ENCODE measurements at places on chromosomes 4 and X. TPM values are rescaled to one million over a fixed set of nuclear protein-coding genes. Genes with fewer than 3 reads are reported as not detected.

DNA sequence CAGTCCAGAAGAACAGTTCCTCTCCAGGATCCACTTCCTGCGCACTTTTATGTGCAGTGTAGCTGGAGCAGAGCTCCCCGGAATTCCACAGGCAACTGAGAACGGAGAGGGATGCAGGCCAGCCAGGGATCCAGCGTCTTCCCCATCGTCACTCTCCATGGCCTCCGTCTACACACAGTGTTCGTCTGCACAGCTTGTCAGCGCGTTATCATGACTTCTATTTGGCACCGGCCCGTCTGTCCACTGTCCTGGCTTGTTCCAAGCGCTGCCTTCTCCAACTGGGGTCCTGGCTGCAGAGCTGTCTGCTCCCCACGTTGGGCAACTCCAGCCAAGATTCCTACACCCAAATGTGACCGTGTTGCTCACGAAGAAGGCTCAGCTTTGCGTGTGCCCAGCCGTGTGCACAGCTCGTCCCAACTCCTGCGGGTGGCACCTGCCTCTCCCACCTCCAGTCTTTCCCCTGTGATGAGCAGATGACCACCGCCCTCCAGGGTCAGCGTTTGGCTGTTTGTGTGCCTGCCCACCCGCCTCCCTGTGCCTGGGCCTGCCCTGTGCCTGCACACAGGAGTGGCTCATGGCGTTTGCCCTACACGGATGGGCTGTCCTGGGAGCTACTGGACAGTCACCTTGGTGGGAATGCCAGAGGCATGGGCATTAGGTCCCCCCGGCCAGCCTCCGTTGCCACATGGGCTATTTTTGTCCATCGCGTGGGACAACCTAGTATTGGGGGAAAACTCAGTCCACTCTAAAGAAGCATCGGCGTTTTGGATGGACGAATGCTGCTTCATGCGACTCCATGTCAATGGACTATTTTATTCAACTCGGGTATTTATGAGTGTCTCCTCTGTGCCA, 2.2 kb upstream of the CTBP1 start:
- peaks cover 6% of the 10 kb centered on the region for H3K36me3 ChIP-seq
- H3K27me3 ChIP-seq = no peaks in the 10 kb centered on the region
- peak; percentile 2 for DNase-seq

- DNase-seq = no peak
- no peaks in the 10 kb centered on the region for H3K27me3 ChIP-seq
- peaks cover 34% of the 10 kb centered on the region for H3K4me1 ChIP-seq
- no peaks in the 10 kb centered on the region for H3K36me3 ChIP-seq
Observed at GRCh38 chr4:52507774-52508173, 151.3 kb downstream of the USP46 start.

DNA sequence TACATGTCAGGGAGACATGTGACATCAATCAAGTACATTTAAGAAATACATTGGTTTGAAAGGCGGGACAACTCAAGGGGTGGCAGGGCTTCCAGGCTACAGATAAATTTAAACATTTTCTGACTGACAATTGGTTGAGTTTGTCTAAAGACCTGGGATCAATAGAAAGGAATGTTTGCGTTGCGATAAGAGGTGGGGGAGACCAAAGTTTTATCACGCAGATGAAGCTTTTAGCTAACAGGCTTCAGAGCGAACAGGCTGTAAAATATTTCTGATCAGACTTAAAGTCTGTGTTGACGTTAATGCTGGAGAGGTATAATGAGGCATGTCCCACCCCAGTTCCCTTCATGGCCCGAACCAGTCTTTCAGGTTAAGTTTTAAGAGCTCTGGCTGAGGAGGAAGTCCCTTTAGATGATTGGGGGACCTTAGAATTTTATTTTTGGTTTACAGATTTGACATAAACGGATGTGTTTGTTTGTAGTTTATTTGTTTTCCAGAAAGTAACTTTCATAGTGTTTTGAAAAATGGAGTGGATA, 346.7 kb upstream of the RASGEF1B start:
- H3K27me3 ChIP-seq = no peaks in the 10 kb centered on the region
- H3K36me3 ChIP-seq = no peaks in the 10 kb centered on the region
- H3K27ac ChIP-seq = no peak overlapping the region
- peak; percentile 60 for DNase-seq

GRCh38 chr4:37728064-37728463, 41.9 kb upstream of the RELL1 start:
- no peak overlapping the region for H3K4me3 ChIP-seq
- H3K4me1 ChIP-seq = no peaks in the 10 kb centered on the region
- H3K36me3 ChIP-seq = no peaks in the 10 kb centered on the region
- DNase-seq = no peak
- H3K27ac ChIP-seq = no peak overlapping the region

- H3K27me3 ChIP-seq = no peaks in the 10 kb centered on the region
- no peak for DNase-seq
- H3K27ac ChIP-seq = no peak overlapping the region
- H3K4me3 ChIP-seq = no peak overlapping the region
Observed at GRCh38 chr4:77849278-77849965, 13.2 kb upstream of the MRPL1 start.

DNA sequence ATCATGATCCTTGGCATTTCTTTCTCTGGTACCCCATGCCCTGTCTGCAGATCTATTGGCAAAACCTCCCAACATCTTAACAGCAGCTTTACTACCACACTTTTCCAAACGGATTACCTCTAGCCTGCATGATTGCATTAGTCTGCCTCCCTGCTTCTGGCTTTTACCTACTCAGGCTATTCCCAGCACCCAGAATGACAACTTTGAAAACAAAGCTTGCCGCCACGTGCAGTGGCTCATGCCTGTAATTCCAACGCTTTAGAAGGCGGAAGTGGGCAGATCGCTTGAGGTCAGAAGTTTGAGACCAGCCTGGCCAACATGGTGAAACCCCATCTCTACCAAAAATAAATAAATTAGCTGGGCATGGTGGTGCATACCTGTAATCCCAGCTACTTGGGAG, 60.2 kb downstream of the UBE2K start:
- no peak for DNase-seq
- H3K36me3 ChIP-seq = peaks cover 67% of the 10 kb centered on the region
- H3K4me3 ChIP-seq = no peak overlapping the region
- no peaks in the 10 kb centered on the region for H3K27me3 ChIP-seq

GRCh38 chr4:25096981-25097443, 63.2 kb downstream of the SEPSECS start:
- no peaks in the 10 kb centered on the region for H3K36me3 ChIP-seq
- H3K4me3 ChIP-seq = no peak overlapping the region
- no peak overlapping the region for H3K27ac ChIP-seq
- DNase-seq = no peak

- H3K27me3 ChIP-seq = no peaks in the 10 kb centered on the region
- DNase-seq = no peak
- no peak overlapping the region for H3K27ac ChIP-seq
- H3K36me3 ChIP-seq = no peaks in the 10 kb centered on the region
Observed at GRCh38 chr4:2180410-2180809, 61.5 kb downstream of the HAUS3 start.

DNA sequence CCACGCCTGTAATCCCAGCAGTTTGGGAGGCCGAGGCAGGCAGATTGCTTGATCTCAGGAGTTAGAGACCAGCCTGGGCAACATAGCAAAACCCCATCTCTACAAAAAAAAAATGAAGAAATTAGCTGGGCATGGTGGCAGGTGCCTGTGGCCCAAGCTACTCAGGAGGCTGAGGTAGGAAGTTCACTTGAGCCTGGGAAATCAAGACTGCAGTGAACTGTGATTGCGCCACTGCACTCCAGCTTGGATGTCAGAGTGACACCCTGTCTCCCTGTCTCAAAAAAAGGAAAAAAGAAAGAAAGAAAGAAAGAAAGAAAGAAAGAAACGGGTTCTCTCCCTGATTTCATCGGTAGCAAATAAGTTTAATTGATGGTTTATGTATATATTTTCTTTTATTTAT, 64.6 kb upstream of the ESX1 start:
- no peaks in the 10 kb centered on the region for H3K27me3 ChIP-seq
- DNase-seq = no peak

DNA sequence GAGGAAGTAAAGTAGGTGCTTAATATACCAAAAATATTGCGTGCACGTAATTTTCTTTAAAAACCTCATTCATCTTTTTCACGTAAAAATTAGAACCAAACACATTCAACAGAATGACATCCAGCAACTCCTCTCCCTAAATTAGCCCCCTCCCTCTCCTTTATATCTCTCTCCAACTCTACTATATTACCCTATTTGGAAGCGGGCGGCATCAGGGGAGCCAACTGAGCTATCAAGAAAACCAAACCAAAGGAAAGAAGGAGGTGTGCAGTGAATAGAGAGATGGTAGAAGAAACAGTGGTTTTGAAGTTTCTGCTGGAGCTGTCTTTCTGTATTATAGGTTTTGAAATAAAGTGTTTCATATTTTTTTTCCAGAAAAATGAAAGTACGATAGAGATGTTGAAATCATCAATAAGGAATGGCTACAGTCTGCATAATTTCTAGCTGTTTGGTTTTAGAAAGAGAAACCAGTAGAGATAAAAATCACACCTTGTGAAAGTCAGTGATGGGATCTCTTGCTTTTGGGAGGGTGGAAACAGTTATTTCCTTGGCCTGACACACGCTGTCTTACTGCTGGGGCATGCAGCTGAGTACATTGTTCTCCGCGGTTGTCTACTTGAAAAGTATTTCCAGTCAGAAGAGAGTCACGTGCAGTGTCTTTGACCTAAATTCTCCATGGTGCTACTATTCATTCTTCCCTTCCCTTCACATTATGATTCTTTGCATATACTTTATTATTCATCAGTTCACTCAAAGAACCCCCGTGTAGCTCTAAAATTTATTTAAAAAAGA, 94.1 kb upstream of the WDR17 start:
- H3K36me3 ChIP-seq = no peaks in the 10 kb centered on the region
- no peaks in the 10 kb centered on the region for H3K27me3 ChIP-seq

- no peaks in the 10 kb centered on the region for H3K27me3 ChIP-seq
- H3K36me3 ChIP-seq = no peaks in the 10 kb centered on the region
- peaks cover 36% of the 10 kb centered on the region for H3K4me1 ChIP-seq
- no peak overlapping the region for H3K4me3 ChIP-seq
- peak overlapping the region; percentile 6 for H3K27ac ChIP-seq
Observed at GRCh38 chr4:110165382-110166286, 32.8 kb downstream of the ELOVL6 start.

DNA sequence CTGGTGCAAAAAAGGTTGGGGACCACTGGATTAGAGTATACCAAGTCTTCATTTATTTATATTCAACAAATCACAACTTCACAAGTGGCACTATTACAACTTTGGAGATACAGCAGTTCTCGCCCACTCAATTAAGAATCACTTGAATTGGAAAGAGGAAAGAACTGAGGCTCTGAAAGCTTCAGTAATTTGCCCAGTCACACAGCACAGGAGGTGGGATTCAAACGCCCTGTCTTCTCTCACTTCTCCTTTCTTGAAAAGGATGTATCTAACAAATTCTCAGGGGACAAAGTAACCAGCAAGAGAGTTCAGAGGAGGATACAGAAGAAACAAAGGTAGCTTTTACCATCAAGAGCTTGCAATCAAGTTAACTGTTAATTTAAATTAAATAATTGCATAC, 12.4 kb downstream of the SMIM14 start:
- peaks cover 44% of the 10 kb centered on the region for H3K4me1 ChIP-seq
- peaks cover 13% of the 10 kb centered on the region for H3K36me3 ChIP-seq
- DNase-seq = no peak
- no peaks in the 10 kb centered on the region for H3K27me3 ChIP-seq
- H3K27ac ChIP-seq = no peak overlapping the region

- no peaks in the 10 kb centered on the region for H3K27me3 ChIP-seq
- H3K4me3 ChIP-seq = no peak overlapping the region
Observed at GRCh38 chrX:1111601-1112300, 100.7 kb downstream of the CRLF2 start.

DNA sequence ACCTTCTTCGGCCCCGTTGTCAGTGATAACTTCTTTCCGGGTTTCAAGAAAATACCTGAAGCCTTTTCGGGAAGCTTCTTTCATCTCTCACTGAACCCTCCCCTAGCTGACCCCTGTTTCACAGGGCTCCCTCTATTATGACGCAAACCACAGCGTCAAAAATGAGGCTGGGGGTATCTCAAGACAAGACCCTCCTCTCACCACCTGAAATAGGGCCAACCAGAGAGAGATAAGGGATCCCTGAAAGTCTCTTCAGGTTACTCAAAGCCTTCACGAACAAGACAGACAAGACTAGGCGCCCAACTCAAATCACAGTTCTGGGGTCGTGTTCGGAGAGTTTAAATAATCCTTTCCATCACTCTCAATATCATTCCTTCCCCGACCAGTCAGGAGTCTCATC, 1.2 kb downstream of the PHF8 start:
- H3K27ac ChIP-seq = peak overlapping the region; percentile 95
- peaks cover 7% of the 10 kb centered on the region for H3K4me1 ChIP-seq
- no peaks in the 10 kb centered on the region for H3K27me3 ChIP-seq
- H3K4me3 ChIP-seq = peak overlapping the region; percentile 65
- no peaks in the 10 kb centered on the region for H3K36me3 ChIP-seq
- no peak for DNase-seq

DNA sequence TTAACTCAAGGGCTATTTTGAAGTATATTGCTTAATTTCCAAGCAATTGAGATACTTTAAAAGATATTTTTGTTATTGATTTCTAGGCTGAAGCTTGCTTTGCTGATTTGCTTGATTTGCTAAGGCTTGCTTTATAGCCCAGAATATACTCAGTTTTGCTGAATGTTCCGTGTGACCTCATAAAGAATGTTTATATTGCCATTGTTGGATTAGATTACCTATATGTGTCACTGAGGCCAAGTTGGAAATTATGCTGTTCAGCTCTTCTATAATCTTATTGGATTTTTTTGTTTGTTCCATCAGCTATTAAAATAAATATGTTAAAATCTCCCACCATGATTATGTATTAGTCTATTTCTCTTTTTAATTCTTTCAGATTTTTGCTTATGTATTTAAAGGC, 13.0 kb downstream of the TBC1D19 start:
- H3K4me1 ChIP-seq = peaks cover 8% of the 10 kb centered on the region
- H3K4me3 ChIP-seq = no peak overlapping the region
- H3K36me3 ChIP-seq = no peaks in the 10 kb centered on the region
- no peaks in the 10 kb centered on the region for H3K27me3 ChIP-seq

GRCh38 chr4:88600176-88600838, 8.0 kb downstream of the HERC3 start:
- no peaks in the 10 kb centered on the region for H3K27me3 ChIP-seq
- H3K27ac ChIP-seq = peak overlapping the region; percentile 51
- no peak overlapping the region for H3K4me3 ChIP-seq

GRCh38 chr4:139247700-139248238, 32.3 kb downstream of the MGARP start:
- no peak overlapping the region for H3K27ac ChIP-seq
- no peak overlapping the region for H3K4me3 ChIP-seq
- no peaks in the 10 kb centered on the region for H3K27me3 ChIP-seq
- no peaks in the 10 kb centered on the region for H3K36me3 ChIP-seq
- DNase-seq = no peak
- peaks cover 5% of the 10 kb centered on the region for H3K4me1 ChIP-seq

The CFAP299 gene
- total RNA-seq = not detected

The PHKA2 gene
- total RNA-seq = 33.0 TPM

The NAT8L gene
- not detected for total RNA-seq

The PIM2 gene
- 33.2 TPM for total RNA-seq

The PPA2 gene
- total RNA-seq = 42.0 TPM

The SPANXA1 gene
- not detected for total RNA-seq

The ALPK1 gene
- total RNA-seq = 37.5 TPM

The NEIL3 gene
- total RNA-seq = 3.1 TPM

Data from stomach (tissue), 19 donors.